ENCODE measurements at places on chromosomes 5 and 9.

DNA sequence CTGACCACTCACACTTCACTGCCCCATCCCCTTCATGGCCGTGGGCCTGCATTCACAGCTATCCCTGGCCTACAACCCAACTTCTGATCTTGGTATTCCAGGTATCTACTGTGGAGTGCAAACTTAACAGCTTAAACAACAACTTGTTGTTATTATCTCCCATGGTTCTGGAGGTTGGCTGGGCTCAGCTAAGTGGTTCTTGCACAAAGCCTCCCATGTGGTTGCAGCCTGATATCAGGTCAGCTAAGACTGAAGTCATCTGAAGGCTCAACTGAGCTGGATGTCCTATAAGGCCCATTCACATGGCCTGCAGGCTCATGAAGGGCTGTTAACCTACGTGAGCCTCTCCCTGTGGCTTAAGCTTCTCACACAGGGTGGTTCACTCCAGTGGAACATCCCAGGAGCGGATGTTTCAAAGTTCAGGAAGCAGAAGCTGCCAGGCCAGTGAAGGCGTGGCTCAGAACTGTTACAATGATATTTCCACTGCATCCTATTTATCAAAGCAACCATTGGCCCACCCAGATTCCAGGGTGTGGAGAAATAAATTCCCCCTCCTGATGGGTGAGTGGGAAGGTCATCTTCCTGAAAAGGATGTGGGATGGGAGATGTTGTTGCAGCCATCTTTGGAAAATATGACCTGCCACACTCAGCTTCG, 30.0 kb upstream of the TRIO start:
- no peak for DNase-seq

GRCh38 chr5:17185773-17186172, 31.7 kb upstream of the BASP1 start:
- DNase-seq = no peak

- no peak for DNase-seq
These were observed 49.9 kb upstream of the DPYSL3 start for GRCh38 chr5:147559749-147560148.

- DNase-seq = no peak
These were observed 62.0 kb upstream of the CKS2 start for GRCh38 chr9:89249001-89249400.

- DNase-seq = no peak
These were observed 81.7 kb upstream of the SPTLC1 start for GRCh38 chr9:92196909-92197308.

DNA sequence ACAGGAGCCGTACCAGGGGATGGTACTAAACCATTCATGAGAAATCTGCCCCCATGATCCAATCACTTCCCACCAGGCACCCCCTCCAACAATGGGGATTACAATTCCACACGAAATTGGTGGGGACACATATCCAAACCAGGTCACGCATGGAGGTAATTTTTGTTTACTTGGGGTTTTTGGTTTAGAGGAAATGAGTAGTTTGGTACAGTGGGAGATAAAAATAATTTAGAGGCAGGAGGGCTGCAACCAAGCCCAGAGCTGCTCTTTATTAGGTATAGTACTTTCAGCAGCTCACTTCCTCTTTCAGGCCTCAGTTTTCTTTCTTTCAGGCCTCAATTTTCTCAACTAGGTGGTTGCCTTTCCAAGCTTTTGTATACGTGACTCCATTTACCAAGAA, 23.2 kb downstream of the PRUNE2 start:
- DNase-seq = no peak

DNA sequence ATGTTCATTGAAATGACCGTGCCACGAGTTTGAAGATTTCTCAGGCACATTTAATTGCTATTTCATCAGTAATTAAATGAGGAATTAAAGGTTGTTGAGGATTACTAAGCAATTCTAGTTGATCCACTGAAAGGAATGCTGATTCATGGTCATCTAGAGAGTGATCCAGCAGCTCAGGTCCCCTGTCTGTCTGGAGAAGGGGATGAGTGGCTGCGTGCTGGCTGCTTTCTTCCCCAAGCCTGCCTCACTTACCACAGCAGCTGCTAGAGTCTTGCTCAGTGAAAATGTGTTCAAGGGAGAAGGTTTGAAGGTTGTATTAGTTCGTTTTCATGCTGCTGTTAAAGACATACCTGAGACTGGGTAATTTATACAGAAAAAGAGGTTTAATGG, 7.8 kb upstream of the TGFBI start:
- DNase-seq = no peak

DNA sequence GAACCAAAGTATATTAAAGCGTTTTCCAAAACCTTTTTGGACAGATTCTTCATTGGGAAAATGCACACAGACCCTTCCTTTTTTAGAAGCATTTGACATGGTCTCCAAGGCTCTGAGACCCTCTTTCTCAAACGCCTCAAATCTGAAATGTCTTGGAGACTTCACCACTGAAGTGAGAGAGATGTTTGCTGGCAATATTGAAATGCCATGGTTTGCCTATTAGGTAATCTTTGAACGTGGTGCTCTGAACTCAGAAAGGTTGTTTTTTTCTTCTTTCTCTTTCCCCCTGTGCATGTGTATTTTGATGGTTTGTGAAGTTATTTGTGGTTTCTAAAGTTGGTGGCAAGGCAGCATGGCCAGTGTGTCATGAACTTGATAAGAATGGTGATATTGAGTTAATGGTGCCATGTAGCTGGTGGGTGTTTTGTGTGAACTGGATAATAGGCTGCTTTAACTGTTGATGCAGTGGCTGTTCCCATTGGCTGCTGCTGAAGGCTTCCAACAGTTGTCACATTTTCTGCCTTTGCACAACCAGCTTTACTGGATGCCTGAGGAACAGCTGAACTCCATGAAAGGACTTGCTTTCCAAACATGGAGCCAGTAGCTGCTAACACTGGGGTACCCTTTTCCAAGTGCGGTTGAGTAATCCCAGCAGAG, 1.7 kb downstream of the PALM2AKAP2 start:
- no peak for DNase-seq

- DNase-seq = peak; percentile 41
These were observed 472 bp downstream of the FBXO4 start for GRCh38 chr5:41925555-41925951.

- DNase-seq = no peak
These were observed 1.8 kb downstream of the LHX6 start for GRCh38 chr9:122226758-122227574.

DNA sequence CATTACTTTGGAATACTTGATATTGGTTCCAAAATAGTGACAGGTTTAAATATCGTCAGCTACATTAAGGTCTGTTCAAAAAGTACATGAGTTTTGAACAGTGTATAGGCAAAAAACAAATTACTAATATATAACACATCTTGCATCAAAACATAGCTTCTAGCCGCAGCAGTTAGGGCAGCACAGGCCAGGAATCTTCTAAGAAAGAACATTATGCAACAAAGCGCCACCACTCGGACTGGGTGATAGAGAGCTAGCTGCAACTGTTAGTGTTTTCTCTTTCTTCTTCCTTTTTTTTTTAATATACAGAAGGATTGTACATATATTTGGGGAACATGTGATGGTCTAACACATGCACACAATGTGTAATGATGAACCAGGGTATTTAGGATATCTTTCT, 504.5 kb downstream of the NR2F1-AS1 start:
- DNase-seq = no peak

DNA sequence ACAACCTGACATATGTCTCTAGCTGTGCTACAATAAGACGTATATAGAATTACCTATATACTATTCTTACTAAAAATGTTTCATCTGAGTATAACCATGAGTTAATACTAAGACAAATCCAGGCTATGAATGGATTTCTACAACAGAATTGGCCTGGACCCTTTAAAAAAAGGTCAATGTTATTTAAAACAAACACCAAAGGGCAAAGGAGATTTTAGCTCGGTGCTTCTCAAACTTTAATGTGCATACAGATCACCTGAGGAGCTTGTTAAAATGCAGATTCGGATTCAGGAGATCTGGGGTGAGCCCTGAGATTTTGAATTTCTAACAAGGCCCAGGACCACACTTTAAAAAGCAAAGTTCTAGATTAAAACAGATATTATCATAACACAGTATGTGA, 6.5 kb downstream of the TNFSF8 start:
- no peak for DNase-seq

DNA sequence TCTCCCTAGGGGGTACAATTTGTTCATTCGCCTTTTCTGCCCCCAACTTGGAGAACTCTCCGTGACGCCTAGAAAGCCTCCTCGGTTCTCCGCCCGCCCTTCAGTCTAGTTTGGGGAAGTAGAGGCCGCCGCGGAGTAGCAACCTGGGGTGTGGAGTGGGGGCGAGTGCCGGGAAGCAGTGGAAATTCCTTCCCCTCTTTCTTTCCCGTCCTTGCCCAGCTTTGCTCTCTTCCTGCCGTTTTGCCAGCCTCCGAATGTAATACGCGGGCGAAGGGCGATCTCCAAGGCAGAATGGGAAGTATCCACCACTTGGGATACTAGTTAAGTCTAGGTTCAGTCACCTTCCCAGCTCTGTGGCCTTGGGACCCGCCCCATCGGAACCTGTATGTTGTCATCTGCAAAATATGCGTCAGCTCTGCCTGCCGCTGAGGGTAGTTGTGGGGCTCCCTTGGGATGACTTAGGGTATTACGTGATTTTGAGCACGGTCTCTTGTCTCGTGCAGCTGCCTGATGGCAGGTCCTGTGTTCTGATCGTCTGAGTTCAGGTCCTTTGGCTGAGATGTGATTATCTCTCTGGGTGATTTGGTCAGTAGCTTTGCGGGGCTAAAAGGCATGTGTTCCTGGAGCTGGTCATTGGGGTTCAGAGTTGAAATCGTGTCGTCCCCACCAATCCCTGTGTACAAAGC, 724 bp downstream of the PAM start:
- DNase-seq = peak; percentile 78

GRCh38 chr5:32955814-32956213, 244.7 kb downstream of the NPR3 start:
- no peak for DNase-seq

DNA sequence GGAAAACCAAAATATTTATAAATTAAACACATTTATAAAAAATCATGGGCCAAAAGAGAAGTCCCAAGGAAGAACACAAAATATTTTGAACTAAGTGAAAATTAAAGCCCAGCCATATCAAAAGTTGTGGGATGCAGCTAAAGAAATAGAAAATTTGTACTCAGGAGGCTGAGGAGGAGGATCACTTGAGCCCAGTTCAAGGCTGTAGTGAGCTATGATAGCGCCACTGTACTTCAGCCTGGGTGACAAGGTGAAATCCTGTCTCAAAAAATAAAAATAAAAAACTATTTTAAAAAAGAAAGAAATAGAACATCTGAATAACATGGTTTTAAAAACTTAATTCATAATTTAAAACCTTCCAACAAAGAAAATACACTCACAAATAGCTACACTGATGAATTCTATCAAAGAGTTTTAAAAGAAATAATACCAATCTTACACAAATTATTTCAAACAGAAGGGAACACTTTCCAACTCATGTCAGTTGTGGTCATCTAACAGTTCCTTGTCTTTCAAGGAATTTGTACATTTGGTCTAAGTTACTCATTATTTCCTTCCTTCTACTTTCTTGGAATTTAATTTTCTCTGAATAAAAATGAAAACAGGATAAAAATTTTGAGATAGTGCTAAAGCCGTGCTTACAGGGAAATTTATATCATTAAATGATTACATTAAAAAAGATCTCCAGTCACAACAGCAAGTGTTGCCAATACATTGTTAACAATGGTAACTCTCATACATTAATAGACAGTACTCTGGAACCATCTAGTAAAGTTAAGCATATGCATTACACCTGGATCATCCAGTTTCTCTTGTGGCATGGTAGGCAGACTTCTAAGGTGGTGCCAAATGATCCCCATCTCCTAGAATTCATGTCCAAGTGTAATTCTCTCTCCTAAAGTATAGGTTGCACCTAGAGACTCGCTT, 17.8 kb downstream of the PTBP3 start:
- no peak for DNase-seq

DNA sequence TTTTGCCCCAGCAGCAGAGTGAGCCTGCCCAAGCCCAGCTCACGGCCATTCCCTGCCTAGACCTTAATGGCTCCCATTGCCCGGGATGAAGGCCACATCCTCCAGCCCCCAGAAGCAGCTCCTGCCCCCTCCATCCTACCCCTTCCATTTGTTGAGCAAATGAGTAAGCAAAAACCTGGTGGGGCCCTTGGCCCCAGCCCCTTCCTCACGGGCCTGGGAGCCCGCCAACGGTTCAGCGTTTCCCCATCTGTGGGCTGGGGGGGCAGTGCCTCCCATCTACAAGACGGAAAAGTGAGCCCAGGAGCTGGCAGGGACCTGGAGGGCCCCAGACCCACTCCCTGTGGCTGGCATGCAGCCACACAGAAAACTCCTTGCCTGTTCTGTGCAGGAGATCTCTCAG, 4.4 kb downstream of the CCDC187 start:
- no peak for DNase-seq

- DNase-seq = no peak
These were observed 14.2 kb upstream of the PHYKPL start for GRCh38 chr5:178246624-178247279.

DNA sequence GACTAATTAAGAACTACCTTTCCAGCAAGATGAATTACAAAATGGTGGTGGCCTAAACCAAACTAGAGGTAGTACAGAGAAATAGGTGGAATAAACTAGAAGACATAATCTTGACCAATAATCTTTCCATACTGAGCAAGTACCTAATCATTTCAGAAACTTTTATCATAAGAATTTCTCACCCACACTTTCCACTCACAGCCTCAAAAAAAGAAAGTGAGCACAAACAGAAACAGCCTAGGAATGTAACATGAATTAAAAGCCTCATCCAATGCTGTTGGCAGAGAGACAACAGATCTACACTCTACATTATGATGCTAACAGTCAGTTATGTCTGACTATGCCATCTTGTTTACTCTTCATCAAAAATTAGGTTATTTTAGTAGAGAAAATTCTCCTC, 1.3 kb downstream of the RNF38 start:
- no peak for DNase-seq

GRCh38 chr9:112445196-112445595, 41.4 kb upstream of the KIAA1958 start:
- DNase-seq = no peak

- no peak for DNase-seq
These were observed 566 bp upstream of the ALDH7A1 start for GRCh38 chr5:126595486-126596083.

- peak; percentile 56 for DNase-seq
These were observed 22.9 kb downstream of the RGMB start for GRCh38 chr5:98796197-98796972.

DNA sequence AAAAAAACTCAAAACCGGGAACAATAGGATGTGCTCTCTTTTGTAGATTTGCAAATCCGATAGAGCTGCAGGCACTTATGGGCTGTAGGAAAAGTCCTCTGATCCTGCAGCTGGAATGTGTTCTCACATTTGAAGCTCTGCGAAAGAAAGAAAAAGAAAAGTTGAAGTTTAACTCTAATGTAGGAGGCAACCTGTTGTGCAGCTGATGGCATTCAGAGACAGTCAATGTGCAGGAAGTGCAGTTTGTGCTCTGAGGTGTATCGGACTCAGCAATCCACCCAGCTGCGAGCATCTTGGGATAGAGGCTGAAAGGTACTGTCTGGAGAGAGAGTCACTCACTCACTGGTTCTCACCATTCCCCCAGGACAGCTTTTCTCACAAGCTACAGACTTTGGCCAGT, 339.2 kb downstream of the AGTPBP1 start:
- DNase-seq = no peak
